ENCODE measurements at places on chromosomes 5 and 9.

DNA sequence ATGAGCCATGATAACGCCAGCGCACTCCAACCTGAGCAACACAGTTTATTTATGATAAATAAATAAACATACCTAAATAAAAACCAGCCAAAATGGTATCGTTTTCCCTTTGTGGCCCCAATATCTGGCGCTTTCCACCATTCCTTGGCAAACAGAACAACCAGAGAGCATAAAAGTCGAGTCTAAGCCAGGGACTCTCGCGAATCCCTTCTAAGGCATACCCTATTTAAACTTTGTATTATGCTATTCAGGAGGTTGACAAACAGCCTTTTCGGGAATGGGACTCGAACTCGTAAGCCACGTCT, 386 bp upstream of the MATR3 start:
- DNase-seq = no peak

DNA sequence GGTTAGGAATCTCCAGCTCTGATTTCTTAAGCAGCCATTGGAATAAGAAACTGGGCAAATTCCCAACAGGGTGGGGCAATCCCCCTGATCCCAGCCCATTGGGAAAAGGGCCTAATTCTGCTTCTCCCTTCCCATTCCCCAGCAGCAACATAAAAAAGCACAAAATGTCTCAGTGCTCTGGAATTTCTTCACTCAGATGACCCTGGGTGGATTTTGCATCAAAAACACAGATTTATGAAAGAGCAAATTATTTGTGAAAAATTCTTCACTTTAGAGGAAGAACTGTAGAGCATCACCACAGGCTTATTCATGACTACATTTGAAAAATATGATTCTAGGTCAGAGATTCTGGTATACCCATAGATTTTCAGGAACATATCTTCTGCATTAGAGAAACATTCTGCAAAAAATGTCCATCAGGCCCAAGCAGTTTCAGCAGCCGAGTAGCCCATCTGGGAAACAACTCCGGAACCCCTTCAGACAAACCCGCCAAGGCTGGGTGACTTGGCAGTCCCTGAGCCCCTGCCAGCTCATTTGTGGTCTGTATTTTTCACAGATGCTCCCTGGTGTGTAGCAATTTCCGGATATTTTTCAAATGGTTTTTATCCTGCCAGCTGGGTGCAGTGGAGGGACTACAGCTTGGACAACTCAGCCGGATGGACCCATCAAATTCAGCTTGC, 102.1 kb upstream of the RANBP3L start:
- no peak for DNase-seq

DNA sequence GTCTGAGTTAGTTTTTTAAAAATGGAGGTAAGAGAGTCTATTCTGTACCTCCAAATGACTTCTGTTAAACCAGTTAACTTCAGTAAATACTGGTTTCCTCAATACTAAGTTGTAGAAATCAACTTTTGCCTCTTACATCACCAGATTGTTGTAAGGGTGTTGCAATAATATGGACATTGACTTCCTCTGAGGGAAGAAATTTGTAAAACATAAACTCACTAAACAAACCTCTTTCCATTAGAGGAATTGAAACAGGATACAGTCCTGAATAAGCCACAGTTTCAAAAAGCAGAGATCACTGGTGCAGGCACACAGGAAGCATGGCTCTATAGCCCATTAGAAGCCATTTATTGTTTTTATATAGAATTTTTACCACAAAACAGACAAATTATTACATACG, 32.7 kb upstream of the SLCO6A1 start:
- DNase-seq = no peak

DNA sequence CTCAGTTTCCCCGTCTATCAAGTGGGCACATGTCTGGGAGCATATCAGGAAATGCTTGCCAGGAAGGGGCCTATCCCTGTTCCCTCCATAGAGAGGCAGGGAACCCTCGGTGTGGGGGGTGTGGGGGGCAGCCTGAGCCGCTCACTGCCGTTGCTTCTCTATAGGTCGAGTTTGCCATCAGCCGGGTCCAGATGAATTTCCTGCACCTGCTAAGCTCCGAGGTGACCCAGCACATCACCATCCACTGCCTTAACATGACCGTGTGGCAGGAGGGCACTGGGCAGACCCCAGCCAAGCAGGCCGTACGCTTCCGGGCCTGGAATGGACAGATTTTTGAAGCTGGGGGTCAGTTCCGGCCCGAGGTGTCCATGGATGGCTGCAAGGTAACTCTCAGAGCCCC, 13.8 kb upstream of the ORM1 start:
- DNase-seq = no peak

GRCh38 chr5:172311605-172312004, 28.0 kb upstream of the UBTD2 start:
- no peak for DNase-seq

DNA sequence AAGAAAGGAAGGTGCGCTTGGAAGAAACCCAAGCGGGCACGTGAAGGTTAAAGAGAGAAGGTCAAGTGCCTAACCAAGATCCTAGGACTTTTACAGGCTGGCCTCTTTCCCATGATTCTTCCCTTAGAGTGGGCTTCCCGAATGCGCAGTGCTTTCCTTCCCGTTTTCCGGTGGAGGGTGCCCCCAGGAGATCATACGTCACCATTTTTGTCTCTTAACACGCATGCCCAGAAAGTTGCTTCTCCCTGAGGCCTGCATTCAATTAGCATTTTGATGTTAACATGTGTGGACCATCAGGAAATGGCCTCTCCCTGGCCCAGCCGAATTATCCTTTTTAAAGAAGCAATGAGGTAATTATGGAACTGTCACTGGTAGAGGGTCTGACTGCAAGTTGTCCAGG, 1.9 kb upstream of the RUSC2 start:
- DNase-seq = no peak

- no peak for DNase-seq
These were observed 375.2 kb upstream of the WWC1 start for GRCh38 chr5:167916261-167916691.

- no peak for DNase-seq
These were observed 6.3 kb upstream of the DNAJB5 start for GRCh38 chr9:34983209-34983608.

- DNase-seq = no peak
These were observed 2.3 kb upstream of the AK3 start for GRCh38 chr9:4743131-4743875.

GRCh38 chr9:70835323-70835722, 286.1 kb downstream of the TRPM3 start:
- peak; percentile 9 for DNase-seq

All from large intestine (tissue), 12 donors.